Amniotic stem cell (primary cell): ENCODE measurements at places on chromosomes 12 and 14.

GRCh38 chr12:68477261-68477772, 133.4 kb upstream of the RAP1B start:
- DNase-seq: no peak

- DNase-seq: no peak
These were observed 201.0 kb downstream of the KIF26A start for GRCh38 chr14:104339361-104339760.

- DNase-seq: peak; percentile 68
These were observed 838 bp upstream of the ERBB3 start for GRCh38 chr12:56078931-56079722.

DNA sequence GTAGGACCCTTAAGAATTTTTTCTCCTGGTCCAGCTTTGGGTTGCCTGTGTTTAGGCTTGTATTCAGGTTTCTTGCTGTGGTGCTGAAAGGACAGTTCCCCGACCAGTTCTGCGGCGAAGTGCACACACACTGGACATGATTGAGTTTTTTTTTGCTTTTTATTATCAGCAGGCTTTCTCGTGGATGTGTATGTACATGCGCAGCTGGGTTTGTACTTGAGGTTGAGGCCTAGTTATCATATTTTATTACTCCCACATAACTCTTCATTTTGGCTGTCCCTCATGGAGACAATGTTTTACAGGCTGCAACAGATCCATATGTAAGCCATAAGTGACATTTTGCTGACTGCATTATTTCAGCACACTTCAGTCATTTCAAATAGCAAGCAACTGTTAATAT, 2.5 kb downstream of the SCN8A start:
- DNase-seq: no peak

DNA sequence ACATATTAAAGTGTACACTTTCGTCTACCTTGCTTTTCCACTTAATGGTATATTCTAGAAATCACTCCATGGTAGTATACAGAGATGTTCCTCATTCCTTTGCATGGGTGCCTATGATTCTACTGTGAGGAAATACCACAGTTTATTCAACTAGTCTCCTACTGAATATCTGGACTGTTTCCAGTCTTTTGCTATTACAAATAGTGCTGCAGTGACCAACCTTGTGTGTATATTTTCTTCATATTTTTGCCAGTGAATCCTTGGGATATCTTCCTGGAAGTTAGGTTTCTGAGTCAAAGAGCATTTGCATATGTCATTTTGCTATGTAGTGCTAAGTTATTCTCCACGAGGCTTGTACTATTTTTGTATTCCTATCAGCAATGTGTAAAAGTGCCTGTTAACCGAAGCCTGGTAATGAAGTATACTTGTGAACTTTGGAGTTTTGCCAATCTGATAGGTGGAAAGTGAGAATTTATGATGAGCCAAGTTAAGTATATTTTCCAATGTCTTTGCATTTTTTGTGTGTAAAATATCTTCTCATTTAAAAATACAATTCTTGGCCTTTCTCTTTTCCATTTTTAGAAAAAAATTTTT, 31.3 kb upstream of the TMEM263 start:
- no peak for DNase-seq

DNA sequence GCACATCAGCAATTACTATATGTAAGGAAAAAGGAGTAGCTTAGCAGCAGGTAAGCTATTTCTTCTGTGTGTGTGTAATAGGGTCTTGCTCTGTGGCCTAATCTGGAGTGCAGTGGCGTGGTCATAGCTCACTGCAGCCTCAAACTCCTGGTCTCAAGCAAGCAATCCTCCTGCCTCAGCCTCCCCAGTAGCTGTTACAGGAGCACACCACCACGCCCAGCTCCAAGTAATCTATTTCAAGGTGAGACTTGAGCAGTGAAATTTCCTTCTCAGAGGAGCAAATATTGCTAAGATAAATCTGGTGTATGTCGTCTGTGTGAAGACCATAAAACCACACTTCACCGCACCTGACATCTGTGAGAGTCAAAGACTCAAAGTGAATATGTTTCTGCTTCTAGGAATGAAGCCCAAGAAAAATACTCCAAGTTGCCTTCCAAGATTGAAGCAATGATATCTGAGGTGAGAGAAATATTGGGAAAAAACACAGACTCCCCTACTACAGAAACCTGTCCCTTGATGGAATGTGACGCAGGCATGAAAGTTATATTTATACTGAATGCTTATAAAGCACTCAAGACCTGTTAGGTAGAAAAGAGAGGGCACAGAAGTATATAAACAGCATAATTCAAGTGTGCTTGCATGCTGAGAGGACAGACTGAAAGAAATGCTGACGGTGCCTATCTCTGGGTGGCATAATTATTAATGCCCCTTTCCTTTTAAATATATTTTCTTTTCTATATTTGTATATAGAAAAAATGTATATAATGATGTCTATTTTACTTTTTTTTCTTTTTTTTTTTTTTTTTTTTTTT, 2.5 kb upstream of the SELPLG start:
- no peak for DNase-seq

DNA sequence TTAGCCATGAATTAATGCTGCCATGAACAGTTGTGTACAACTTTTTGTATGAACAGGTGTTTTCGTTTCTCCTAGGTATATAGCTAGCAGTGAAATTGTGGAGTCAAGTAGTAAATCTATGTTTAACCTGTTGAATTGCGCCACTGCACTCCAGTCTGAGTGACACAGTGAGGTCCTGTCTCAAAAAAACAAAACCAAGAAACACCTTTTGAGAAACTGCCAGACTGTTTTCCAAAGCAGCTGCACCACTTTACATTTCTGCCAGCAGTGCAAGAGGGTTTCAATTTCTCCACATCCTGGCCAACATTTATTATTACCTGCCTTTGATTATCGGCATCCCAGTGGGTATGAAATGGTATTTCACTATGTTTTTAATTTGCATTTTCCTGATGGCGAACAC, 3.3 kb upstream of the PLEKHG3 start:
- no peak for DNase-seq

DNA sequence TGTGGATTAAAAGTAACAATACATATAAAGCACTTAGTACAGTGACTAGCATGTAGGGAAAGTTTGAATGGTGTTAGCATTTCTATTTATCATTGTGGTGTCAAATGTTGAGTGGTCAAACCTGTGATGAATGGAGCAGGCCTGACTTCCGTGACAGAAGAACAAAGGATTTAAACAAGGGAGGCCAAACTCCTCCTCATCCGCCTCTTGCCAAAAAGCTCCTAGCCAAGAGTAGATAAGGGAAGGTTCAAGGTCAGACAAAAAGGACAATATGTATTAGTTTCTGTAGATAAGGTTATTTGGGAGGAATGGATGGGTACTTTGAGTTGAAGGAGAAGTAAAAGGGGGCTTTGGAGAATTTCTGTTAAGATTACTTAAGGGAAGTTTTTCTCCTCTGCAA, 6.5 kb downstream of the RNASE7 start:
- no peak for DNase-seq

GRCh38 chr14:67127174-67127573, 62.1 kb upstream of the GARIN2 start:
- DNase-seq: no peak

DNA sequence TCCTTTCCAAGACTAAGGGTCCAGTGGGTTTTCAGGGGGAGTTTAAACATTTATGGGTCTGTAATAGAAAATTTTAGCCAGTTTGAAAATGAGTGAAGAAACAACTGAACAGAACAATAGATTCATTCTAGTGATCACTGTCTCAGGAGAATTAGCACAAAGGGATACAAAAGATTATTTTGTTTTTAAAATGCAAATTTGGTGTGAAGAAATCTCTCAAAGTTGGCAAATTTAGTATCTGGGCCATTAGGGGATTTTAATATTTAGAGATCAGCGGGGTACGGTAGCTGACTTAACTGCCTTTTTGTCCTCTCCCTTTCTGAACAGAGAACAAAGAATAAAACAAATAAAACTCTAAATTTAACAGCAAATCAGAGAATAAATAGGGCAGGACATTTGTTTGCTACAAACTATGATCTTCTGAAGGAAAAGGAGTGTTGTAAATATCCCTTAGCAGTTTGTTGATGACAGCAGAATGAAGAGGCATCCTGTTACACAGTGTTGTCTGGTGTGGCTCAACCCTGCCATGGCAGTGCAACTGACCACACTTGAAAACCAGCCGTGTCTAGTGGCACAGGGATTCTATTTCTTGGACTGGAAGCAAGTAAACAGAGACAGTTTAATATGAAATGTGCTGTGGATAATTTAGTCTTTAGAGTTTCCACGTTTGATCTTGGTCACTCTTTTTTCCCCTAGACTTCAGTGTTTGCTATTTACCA, 46.3 kb upstream of the LRTM2 start:
- no peak for DNase-seq

- peak; percentile 63 for DNase-seq
These were observed 50.7 kb downstream of the TPCN1 start for GRCh38 chr12:113271853-113272561.

DNA sequence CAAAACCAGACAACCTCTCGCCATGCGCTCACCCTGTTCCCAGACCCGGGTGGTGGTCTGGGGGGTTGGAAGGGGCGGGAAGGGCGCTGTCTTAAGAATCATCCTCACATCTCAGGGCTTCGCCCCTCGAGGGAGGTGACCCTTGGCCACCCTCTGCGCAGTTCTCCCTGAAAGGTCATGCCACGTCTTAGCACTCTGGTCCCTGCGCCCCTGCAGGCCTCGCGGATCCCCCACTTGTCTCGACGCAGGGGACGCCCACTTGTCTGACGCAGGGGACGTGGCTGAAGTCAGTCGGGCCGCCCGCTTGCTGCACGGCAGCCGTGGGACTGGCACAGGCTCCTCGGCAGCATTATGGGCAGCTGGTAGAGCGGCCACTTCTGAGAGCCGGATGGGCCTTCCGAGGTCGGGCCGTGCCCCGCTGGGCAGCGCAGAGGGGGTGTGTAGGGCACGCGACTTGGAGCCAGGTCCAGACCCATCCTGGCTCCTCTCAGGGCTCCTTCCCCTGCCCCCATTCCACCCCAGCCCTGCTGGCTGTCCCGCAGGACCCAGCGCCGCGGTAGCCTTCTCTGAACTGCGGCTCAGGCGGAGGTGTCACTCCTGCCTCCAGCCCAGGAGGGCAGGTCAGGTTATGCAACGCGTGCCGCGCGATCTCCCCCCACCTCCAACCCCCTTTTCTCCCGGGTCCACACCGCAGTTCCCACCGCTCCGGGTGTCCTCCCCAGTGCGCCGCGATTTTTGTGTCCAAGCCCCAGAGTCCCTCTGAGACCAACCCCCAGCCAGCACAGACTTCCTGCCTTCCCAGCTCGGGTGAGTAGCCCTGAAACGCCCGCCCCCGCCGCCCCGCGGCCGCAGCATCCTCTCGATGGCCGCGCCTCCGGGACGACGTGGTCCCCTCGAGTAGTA, 40.9 kb upstream of the CAPRIN2 start:
- DNase-seq: peak; percentile 79

GRCh38 chr12:110256780-110257431, 24.1 kb upstream of the ATP2A2 start:
- no peak for DNase-seq

GRCh38 chr12:82723093-82723492, 36.4 kb downstream of the TMTC2 start:
- DNase-seq: no peak

GRCh38 chr12:1130571-1130970, 139.5 kb downstream of the ERC1 start:
- DNase-seq: no peak

- DNase-seq: no peak
These were observed 224.2 kb downstream of the EGLN3 start for GRCh38 chr14:33726685-33727084.

DNA sequence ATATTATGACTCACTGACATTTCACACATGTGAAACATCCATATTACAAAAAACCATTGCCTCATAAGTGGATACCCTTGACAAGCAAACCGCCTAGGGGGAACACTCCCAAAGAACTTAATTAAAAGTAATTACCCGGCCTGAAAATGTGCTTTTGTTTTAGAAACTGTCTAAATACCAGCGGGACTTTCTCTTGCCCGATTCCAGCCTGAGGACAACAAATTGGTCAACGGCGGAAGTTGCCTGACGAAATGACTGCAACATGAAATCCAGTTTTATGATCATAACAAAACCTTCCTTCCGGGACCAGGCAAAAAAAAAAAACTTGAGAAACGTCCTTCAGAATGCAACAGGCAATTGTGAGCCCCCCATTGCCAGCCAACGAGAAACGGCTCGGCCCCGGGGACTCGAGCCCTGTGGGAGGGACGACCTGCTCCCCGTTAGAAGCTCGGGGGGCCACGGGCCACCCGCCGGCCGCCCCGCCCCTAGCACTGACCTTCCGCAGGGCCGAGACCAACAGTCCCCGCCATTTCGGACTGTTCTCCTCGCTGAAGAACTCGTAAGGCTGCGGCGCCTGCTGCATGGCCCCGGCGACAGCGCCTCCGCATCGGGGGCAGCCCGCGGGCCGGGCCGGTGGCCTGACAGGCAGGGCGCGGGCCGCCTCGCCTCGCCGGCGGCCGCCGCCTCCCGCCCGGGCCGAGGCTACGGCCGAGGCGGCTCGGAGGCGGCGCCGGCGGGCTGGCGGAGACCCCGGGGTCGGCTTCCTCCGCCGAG, 490 bp downstream of the SOS2 start:
- DNase-seq: peak; percentile 8

DNA sequence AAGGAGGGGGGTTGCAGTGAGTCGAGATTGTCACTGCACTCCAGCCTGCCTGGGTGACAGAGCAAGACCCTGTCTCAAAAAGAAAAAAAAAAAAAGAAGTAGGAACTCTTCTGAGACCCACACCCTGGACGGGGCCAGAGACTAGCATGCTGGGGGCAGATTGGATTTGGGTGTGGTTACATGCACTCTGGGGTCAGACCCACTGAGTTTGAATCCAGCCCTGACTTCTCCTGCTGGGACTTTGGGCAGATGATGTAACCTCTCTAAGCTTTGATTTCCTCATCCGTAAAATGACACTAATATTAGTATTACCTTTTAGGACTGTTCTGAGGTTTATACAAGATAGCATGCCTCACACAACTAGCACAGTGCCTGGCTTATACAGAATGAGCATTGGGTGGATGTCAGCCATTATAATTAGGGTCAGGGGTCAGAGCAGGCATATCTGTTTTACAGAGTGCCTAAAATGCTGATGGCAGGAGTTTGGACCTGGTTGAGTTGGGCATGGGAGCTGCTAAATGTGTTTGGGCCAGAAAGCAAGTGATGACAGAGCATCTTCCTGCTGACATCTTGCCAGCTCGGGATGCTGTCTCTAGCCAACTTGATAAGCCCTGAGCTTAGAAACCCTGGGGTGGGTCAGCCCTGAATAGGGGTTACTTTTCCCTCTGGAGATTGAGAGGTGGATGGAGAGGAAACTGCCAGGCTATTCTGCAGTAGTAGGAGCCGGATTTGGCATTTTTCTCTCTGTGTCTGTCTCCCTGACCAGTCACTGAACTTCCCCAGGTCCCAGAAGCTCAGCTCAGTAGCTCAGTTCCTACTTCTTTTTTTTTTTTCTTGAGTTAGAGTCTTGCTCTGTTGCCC, 15.5 kb downstream of the TPCN1 start:
- DNase-seq: no peak

DNA sequence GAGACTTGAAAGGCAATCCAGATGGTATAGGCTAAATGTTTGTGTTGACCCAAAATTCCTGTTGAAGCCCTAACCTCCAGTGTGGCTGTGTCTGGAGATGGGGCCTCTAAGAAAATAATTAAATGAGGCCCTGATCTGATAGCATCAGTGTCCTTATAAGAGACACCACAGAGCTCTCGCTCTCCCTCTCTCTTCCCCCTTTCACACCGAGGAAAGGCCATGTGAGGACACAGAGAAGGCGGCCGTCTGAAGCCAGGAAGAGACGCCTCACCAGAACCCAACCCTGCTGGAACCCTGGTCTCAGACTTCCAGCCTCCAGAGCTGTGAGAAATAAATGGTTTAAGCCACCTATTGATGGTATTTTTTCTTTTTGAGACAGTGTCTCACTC, 87.5 kb downstream of the SCARB1 start:
- DNase-seq: no peak

GRCh38 chr12:76080017-76080728, 4.3 kb downstream of the NAP1L1 start:
- no peak for DNase-seq

GRCh38 chr12:46260913-46261476, 7.8 kb downstream of the SLC38A1 start:
- DNase-seq: no peak
